ENCODE measurements at places on chromosomes 11 and 22.

DNA sequence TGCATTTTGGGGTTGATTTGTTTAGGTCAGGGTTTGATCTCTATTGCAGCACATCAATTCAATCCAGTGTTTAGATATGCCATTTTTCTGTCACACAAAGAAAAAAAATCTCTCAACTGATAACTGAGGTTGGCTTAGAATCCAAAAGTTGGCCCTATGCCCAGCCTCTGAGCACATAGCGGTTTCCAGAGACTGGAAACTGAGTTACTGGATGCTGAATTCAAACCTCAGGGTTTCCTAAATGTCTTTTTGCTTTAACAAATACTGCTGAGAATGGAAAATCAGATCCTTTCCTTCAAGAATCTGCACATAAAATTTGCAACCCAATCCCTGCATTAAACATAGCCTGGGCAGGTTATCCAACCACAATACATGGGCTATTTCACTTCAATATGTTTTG is 4.0 kb downstream of the P4HA3 start:
- no peak for DNase-seq

GRCh38 chr11:30216534-30216933 is 14.3 kb upstream of the FSHB start:
- no peak for DNase-seq

- DNase-seq, result no peak
Measured at GRCh38 chr11:82183346-82183745, 550.3 kb downstream of the FAM181B start.

- DNase-seq, result no peak
Measured at GRCh38 chr11:15266999-15267398, 152.3 kb downstream of the INSC start.

DNA sequence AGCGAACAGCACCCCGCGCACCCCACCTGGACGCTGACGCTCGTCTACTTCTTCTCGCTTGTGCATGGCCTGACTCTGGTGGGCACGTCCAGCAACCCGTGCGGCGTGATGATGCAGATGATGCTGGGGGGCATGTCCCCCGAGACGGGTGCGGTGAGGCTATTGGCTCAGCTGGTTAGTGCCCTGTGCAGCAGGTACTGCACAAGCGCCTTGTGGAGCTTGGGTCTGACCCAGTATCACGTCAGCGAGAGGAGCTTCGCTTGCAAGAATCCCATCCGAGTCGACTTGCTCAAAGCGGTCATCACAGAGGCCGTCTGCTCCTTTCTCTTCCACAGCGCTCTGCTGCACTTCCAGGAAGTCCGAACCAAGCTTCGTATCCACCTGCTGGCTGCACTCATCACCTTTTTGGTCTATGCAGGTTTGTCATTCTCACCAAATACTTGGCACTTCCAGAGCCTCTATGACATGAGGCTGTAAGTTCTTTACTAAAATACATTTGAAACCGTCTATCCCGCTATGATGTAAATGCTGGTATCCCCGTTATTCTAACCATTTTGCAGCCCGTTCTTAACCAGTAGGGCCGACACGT is 535 bp downstream of the AQP11 start:
- DNase-seq, result no peak

- no peak for DNase-seq
Measured at GRCh38 chr22:18057568-18058209, 20.1 kb upstream of the PEX26 start.

DNA sequence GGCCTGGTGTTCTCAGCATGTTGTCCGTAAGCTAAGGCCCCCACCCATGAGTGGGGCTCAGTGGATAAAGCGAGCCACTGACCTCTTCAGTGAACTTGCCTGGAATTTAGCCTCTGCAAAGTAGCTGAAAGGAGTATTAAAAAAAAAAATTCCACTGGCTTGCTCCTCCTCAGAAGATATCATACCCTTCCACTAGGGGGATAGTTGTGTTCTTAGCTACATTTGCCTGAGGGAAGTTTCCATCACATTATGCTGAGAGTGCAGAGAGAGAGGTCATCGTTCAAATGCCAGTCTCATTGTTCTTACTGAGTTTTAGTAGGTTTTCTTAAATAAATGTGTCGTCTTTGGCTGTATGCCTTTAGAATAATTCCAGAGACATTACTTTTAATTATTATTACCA is 879.7 kb downstream of the JRKL start:
- no peak for DNase-seq

GRCh38 chr11:65863889-65864705 is 3.9 kb downstream of the MUS81 start:
- no peak for DNase-seq

DNA sequence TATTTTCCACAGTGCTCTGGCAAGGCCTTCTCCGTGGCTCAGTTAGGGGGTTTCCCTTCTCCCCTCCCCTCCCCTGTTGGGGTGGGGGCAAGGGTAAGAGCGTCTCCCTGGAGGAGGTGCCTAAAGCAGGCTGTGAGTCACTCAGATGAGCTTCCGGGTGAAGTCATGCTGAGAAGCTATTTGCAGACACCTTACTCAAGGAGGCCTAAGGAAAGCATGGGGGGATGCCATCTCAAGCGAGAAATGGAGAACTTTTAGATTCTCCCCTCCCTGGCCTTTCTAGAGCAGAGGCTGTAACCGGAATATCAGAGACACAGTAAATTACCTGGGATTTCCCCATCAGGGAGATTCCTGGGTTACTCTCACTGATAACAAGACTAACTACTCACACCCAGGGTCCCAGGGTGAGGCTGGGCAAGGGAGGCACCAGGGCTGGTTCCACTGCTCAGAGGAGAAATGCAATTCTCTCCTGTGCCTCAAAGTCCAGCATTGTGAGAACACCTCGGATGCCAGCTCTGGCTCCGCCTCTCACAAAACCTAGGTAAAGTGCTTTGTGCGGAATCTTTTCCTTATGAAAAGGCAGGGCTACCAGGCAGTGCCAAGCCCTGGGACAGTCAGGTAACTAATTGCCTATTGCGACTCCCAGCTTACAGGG is 123.6 kb downstream of the ABTB2 start:
- peak; percentile 75 for DNase-seq

- no peak for DNase-seq
Measured at GRCh38 chr11:47667555-47667954, 25.2 kb upstream of the MTCH2 start.

DNA sequence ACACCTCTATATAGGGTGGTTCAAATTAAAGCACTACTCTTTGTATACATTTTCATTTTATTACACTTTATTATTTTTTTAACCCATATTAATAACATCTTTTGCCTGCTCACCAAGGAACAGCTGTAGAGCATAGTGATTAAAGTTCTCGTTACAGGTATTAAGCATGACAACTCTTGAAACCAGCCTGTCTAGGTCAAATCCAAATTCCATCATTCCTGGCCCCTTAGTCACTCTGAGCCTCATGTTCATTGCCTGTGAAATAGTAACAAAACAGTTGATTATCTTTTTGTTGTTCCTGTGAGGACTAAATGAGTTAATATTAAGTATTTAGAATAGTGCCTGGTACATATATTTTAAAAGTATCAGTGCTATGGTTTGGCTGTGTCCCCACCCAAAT is 334.5 kb downstream of the RAB38 start:
- DNase-seq, result no peak

GRCh38 chr22:46663436-46664100 is 43.4 kb downstream of the GRAMD4 start:
- no peak for DNase-seq

DNA sequence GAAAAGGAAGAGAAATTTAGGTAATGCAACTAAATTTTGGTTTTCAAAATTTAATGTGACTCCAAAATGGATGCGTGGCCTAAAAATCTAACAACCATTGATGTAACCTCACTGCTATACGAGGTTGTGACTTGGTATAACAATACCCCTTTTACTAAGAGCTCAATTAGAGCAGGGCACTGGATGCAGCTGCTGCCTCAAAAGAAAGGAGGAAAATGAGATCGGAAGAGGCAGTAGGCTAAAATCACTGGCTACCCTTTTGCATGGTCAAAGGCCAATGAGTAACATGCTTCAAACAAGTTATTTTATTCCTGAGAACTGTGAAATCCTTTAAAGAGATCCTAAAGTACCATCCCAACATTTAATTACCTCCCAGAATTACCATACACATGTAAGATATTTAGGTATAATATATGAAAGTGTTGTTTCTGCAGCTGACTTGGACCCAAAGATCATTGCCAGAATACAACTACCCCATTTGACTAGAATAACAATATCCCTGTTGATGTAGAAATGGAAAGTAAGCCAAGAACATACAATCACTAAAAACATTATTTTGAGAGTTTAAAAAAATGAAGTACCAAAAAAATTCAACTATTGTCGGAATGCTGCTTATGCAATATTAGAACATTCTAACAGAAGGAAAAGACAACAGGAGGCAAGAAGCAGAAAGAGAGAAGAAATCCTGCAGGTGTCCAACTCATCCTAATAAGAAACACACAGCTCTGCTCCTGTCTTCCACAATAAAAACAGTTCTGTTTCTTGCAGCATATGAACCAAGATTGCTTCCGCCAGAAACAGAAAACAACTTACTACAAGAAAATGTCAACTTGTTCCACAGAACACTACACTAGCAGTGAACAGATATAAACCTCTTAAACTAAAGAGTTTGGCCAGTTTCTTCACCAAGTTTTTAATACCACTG is 15.0 kb downstream of the SIK3 start:
- DNase-seq, result no peak

DNA sequence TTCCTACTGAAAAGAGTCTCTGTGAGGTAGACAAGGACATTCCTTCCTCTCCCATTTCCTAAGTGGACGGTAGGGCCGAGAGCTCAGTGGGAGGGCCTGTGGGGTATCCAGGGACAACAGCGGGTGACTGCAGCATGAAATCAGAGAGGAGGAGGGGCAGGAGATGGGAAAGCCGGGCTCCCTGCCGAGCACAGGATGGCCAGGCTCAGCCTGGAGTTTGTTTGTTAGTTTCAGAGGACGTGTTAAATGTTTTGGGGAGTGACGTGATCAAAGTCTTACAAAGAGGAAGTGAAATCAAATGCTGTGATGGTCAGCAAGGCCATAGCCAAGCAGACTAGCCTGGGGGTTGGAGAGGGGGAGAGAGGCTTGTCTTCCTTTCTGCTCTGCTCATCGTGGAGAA is 152.7 kb downstream of the ADAMTS15 start:
- no peak for DNase-seq

GRCh38 chr22:20763630-20764470 is 10.1 kb upstream of the SERPIND1 start:
- no peak for DNase-seq

GRCh38 chr11:1534682-1535081 is 37.4 kb downstream of the DUSP8 start:
- DNase-seq, result no peak

DNA sequence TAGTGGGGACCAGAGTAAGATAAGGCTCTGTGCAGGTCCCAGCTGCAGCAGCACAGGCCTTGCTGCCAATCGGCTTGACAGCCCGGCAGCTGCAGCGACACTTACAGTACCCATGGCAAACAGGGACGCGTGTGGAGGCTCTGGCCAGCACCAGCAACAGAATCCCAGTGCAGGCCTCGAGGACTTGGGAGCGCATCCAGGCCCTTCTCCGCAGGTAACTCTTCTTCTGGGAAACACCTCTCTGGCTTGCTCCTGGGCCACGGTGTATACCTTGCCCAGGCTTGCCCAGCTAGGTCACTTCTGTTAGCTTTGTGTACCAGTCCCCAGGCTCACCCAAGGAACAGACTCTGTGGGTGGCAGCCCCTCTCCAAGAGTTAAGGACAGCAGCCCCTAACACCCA is 126.7 kb downstream of the CTTN start:
- no peak for DNase-seq

DNA sequence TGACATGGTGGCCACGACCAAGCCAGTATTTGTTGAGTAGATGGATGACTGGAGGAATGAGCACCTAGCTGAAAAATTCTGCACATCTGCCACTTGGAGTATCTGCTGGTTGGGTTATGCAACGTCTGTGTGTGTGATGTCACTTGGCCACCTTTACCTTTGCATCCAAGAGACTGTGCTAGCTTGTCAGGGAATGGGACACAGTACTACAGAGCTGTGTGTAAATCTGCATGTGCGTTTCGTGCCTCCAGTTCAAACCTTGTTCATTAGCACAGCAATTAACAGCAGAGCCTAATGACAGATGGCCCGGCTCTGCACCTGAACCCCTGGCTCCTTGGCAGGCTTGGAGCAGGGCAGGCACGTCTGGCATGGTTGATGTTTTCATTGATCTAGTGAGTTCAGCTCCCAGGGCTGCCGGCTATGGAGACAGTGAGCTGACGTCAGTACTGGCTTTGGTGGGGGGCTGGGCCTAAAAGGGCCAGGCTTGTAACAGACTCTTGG is 188.4 kb upstream of the NAV2 start:
- no peak for DNase-seq

GRCh38 chr11:44726283-44727113 is at the start of gene TSPAN18:
Gene TSPAN18 (plus strand): TSS chr11:44726962. CDS start chr11:44906417, 179,455 bp downstream.
- DNase-seq, result peak; percentile 13

DNA sequence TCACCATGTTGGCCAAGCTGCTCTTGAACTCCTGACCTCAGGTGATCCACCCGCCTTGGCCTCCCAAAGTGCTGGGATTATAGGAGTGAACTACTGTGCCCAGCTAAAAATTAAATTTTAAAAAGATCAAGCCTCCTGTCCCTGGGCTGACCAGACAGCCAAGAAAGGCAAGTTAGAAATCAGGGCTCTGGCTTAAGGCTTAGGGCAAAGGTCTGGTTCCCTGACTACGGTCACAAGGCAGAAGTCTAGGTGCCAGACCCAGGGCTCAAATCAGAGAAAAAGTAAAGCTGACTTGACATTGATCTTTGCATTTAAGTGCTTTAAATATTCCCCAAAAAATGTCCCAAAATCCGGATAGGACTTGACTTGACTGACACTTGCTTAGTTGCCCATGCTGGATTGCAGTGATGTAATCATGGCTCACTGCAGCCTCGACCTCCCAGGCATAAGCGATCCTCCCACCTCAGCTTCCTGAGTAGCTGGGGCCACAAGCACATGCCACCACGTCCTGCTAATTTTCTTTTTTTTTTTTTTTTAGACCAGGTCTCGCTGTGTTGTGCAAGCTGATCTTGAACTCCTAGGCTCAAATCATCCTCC is 17.3 kb upstream of the CRKL start:
- DNase-seq, result no peak

DNA sequence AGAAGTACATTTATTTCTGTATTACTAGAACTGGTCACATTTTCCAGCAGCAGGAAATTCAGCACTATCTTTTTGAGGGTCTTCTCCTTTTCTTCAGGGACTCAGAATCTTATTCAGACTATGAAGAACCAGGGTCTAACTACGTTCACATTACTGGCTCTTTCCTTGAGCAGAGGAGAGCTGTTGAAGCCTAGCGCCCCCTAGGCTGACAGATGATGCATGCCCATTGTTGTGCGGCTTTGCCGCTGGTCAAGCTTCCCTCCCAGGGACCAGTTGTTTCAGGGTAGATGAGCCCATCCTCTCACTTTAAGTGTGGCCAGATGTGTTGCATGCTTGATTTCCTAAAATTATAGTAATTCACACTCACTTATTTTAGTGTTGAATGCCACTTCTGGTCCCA is 168.2 kb upstream of the PDGFD start:
- DNase-seq, result no peak

Data from stimulated activated CD8-positive, alpha-beta memory T cell treated with anti-CD3 and anti-CD28 coated beads, Interleukin-15, amount 100 ng/mL, for 48 hours (primary cell).